ENCODE measurements at places on chromosomes 5 and 9.
A peak's percentile ranks its signal among the peaks of the same experiment; 100 is the strongest.

DNA sequence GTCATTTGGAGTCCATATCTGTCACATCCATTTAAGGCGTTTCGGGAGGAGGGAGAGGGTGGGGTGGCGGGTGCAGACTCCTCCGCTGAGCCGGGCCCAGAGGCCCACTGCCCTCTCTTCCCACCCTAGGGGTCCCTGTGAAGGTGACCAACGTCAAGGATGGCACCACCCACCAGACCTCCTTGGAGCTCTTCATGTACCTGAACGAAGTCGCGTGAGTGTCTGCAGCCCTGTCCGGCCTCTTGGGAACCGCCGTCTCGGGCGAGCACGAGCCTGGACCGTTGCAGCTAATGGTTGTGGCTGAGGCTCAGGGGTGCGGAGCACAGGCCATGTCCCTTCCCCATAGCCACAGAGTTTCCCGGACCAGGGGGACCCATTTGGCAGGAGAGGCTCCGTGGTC, 34.8 kb downstream of the ASS1 start:
- no peak for DNase-seq

DNA sequence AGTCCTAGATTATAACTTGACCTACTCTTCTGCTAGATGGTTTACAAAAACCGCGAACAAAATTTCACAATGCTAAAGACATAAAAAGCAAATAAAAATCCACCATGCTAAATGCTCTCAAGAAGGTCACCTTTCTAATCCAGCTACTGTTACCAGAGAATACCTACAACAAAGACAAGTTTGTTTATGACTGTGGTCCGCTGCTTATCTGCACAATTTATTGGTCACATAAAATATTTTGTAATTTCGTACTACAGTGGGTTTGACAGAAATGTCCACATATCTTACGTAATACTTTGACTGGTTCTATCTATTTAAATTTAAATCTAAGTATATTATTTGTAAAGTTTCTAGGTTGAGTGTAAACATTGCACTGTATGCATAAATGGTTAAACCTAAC, 257.6 kb upstream of the ZNF608 start:
- no peak for DNase-seq

GRCh38 chr5:33662722-33663427, 222.1 kb downstream of the TARS1 start:
- DNase-seq = no peak

GRCh38 chr9:97310896-97311295, 3.4 kb downstream of the CCDC180 start:
- no peak for DNase-seq

- DNase-seq = no peak
Observed at GRCh38 chr5:126464959-126465358, 41.8 kb downstream of the GRAMD2B start.

- peak; percentile 39 for DNase-seq
Observed at GRCh38 chr5:113546703-113547183, 33.2 kb downstream of the YTHDC2 start.

- no peak for DNase-seq
Observed at GRCh38 chr5:110371725-110372041, 354.8 kb downstream of the TMEM232 start.

DNA sequence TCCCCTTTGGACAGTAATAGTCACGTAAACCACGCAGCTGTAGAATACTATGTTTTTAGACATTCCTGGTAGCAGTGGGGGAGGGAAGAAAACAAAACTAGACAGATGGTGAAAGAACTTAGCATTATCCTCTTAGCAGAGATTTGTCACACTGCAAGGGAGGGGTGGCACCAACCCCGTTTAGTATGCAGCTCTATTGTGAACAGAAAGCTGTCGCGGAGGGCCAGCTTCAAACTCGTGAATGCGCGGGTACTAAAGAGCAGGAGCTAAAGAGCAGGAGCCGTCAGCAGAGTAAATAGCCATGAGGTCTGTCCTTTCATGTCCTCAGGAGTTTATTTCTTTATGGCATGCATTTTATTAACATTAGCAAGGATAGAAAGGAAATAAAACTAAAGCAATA, 141.9 kb upstream of the SLC12A2 start:
- DNase-seq = no peak

- no peak for DNase-seq
Observed at GRCh38 chr5:159123700-159124099, 24.0 kb upstream of the EBF1 start.

GRCh38 chr5:32538031-32538547, 47.3 kb upstream of the SUB1 start:
- DNase-seq = peak; percentile 54

DNA sequence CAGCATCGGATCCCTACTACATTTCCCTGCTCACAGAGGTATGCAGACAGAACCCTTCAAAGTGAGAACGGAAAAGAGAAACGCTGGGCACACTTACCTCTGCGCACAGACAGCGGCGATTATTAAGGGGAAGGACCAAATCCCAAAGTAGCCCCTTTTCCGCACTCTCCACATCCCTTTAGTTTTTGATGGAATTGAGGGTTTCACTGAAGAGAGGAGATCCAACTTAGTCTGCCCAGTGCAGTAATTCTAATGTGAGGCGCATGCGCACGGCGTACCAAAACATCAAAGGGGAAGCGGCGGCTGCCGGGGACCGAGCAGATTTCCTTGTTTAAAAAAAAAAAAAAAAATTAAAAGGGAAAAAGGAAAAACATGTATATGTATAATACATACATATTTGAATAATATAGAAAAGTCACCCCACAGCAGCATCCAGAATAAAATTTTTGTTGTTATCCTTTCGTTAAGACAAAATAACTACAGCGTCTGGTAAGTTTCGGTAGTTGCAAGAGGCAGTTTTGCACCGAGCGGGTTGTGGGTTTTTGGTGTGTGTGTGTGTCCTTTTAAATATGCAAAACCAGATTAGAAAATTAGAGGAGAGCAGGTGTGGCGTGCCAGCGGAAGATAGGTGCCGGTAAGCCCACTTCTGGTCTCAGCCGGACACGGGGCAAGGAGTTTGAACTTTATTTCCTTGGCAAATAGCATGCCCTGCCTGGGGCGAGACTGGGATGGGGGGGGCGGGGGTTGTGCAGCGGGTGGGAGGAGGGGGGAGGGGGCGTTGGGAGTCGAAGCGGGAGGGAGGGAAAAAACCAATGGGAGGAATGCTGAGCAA, at the start of gene GABRB2:
Gene GABRB2, minus strand, starts transcription at position 256 of the 832 bp plus-strand sequence. Its CDS starts 82 bp downstream, at position 174.
- peak; percentile 47 for DNase-seq

DNA sequence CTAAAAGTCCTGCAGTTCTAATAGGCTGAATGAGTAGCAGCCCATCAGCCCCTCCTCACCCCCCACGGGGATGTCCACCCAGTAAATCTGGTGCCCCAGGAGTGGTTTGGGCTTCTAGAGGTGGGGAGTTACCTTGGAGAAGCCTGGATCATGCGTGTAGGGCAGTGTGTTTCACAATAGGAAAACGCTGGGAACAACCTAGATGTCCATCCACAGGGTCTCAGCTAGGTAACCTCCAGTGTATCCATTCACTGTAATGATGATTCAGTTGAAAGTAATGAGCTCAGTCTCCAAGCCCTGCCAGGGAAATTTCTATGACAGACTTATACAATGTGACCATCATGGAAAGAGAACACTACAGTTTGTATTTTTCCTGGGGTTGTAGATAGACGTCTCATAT, 51.8 kb downstream of the NDST1 start:
- peak; percentile 44 for DNase-seq

DNA sequence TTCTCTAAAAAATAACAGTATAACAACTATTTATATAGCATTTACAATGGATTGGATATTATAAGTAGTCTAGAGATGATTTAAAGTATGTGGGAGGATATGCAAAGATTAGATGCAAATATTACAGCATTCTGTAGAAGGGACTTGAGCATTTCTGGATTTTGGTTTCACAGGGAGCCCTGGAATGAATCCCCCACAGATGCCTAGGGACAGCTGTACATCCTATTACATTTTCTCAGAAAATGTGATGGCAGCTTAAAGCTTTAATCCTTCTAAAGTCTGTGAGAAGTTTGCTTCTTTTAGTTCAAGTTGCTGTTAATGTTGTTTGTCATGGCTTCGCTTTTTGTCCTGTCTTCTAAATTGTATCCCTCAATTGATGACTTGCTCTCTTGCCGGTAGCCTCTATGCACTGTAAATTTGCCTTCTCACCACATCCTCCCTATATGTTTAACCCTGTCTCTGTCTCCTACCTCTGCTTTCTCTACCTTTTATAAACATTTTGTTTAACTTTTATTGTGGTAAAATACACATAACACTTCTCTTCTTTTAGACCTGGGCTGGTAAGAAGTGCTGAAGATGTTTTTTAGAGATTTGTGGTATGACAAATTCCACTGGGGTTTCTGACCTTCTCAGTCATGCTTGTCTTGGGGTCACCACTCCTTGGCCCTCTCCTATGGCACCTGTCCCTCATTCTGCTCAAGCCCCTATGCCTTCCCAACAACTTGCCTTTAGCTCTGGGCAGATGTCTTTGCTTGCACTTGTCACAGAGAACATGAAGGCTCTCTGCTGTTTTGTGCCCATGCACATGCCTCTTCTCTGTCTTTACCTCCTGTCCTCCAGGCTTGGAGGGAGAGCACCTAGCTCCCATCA, 37.9 kb downstream of the LNPEP start:
- DNase-seq = no peak

- no peak for DNase-seq
Observed at GRCh38 chr5:81757404-81757803, 6.5 kb upstream of the SSBP2 start.

GRCh38 chr9:94697972-94698581, 28.4 kb upstream of the AOPEP start:
- DNase-seq = peak; percentile 29

DNA sequence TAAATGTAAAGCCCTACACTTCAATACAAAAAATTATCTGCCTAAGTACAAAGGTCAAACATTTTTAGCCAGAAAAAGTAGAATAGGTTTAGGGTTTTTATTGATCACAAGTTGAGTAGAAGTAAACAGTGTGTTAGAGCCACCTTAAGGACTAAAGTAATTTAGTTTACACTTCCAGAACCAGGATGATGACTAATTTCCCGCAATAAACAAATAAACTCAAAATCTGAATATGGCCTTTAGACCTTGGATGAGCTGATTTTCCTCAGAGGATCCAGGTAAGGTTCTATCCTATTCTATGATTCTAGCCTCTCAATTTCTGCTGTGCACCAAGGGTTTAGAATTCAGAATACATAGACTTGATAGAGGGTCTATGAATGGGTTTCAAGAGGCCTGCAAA, 179.4 kb upstream of the TBCA start:
- no peak for DNase-seq

DNA sequence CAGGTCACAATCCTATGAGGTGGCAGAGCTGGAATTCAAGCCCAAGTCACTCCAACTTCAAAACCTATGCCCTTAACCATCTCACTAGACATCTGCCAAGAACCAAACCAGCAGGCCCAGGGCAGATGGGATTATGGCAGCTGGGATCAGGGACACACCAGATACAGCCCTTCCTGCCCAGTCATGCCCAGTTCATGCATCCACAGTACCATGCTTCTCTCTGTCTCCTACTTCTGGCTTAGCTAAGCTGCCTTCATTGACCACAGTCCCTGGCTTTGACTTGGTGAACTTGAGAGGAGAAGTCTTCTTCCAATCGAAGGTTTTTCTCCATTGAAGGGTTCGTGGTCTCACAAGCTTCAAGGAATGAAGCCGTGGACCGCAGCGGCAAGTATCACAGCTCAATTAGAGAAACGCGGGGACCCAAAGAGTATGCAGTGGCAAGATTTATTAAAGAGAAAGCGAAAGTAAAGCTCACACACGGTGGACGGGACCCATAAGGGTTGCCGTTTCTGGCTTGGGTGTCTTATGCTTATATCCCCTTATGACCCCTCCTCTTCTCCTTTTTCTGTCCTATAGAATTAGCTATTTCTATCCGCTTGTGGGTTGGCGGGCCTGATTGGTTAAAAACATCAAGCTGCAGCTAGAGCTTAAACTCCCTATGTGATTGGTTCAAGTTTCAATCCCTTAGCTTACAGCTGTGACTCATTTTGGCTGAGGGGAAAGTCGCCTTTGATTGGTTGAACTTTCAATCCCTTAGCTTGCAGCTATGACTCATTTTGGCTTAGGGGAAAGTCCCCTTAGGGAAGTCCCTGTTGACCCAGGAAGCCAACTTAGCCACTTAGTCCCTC, 101.2 kb downstream of the TRIM36 start:
- peak; percentile 49 for DNase-seq

GRCh38 chr5:74185599-74185998, 454.9 kb downstream of the ENC1 start:
- no peak for DNase-seq

DNA sequence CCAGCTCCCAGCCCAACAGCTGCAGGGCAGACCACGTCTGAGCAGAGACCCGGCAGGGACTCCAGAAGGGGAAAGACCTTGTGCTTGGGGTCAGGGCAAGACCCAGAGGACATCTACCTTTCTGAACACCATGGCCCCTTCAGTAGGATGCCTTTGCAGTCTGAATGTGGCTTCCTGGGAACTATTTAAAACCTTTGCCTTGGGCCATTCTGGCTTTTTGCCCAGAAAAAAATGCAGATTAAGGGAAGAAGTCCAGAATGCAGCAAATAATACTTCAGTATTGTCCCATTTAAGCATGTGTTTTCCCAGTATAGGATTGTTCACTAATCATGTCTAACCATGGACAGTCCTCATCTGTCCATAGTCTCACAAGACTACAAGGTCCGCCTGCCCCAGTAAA, 67.5 kb upstream of the ERCC6L2 start:
- peak; percentile 61 for DNase-seq

GRCh38 chr5:88393042-88393441, 124.4 kb upstream of the TMEM161B start:
- DNase-seq = no peak

DNA sequence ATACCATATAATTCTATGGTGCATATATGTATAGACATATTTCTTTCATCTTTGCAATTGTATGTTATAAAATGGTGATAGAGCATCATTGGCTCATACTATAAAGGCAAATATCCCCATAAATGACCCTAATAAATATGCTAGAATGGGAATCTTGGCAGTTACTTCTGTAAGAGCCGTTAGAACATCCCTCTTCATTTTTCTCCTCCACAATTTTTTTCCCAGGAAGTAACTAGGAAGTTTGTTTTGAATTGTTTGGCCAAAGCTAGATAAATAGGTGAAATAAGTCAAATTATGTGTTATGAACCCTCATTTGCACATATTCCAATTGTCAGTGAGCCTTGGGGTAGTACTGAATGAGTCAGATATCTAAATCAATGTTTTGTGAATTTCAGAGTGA, 209.9 kb downstream of the ADAMTSL1 start:
- no peak for DNase-seq

DNA sequence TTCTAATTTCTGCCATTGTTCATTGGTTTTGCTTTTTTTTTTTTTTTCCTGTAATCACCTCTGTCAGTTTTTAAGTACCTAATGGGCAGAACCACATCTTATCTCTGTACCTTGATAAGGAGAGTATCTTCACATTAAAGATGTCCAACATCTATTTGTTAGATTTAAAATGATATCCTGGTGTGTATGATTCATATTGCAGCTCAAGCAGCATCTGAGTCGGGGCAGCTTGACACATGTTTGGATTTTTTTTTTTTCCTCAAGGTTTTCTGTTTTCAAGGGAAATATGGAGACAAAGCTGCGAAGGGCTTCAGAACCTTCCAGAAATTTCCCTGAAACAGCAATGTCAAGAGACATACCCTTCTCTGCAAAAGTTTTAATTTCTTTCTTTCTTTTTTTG, 164.7 kb downstream of the DOCK2 start:
- no peak for DNase-seq

- DNase-seq = no peak
Observed at GRCh38 chr5:109929911-109930310, 240.2 kb downstream of the MAN2A1 start.

GRCh38 chr5:161274951-161275350, 271.6 kb downstream of the GABRB2 start:
- no peak for DNase-seq

GRCh38 chr9:2853517-2853916, 9.6 kb upstream of the PUM3 start:
- DNase-seq = no peak
